ENCODE measurements at places on chromosomes 5 and 9.

DNA sequence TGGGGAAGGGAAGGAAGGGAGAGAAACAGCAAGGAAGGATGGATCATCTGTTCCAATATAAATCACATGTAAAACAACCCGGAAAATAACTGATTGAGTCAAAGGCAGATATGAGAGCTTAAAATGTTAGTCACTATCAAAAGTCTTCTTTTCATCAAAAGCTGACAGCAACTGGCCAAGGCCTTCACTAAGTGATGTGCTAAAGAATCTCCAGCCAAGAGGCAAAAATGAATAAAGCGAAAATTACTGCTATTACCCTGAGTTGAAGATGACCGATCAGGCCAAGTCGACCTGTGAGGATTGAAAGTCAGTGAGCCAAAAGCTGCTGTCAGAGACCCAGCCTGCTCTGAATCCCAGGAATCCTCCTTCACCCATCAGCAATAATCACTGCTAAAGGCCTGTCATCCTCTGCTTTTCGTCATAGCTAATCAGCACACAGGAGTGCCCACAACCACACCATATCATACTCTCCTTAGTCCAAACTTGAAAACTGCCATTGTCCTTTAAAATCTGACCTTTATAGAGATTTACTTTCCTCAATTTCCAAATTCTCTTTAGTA lies 736.9 kb downstream of the TLE1 start:
- DNase-seq, result no peak

DNA sequence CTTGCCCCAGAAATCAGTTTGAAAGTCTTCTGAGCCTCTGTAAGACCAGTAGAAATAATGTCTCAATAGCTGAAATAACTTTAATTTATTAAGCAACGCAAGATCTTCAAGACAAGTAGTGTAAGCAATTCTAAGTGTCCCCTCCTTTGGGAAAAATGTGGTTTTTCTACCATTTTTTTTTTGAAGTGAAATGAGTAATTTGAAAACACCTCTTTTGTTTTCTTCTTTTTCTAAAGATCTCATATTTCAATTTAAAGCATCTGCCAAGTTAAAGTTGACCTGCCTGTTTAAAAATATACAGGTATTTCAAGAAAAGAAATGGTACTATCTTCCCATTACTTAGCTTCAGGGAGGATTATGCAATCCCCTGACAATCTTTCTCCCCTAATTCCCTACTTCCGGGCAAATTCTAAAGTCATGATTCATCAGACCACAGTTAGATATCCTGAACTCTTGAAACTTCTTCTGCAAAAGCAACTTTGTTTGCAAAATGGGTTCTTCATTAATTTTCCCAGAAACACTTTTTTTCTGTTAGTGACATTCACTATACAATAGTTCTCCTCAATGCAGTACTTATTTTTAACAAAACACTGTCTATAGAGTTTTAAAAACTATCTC lies 7.8 kb upstream of the ANXA1 start:
- DNase-seq, result no peak

- no peak for DNase-seq
Measured at GRCh38 chr9:34665067-34665380, 2.6 kb upstream of the CCL27 start.

DNA sequence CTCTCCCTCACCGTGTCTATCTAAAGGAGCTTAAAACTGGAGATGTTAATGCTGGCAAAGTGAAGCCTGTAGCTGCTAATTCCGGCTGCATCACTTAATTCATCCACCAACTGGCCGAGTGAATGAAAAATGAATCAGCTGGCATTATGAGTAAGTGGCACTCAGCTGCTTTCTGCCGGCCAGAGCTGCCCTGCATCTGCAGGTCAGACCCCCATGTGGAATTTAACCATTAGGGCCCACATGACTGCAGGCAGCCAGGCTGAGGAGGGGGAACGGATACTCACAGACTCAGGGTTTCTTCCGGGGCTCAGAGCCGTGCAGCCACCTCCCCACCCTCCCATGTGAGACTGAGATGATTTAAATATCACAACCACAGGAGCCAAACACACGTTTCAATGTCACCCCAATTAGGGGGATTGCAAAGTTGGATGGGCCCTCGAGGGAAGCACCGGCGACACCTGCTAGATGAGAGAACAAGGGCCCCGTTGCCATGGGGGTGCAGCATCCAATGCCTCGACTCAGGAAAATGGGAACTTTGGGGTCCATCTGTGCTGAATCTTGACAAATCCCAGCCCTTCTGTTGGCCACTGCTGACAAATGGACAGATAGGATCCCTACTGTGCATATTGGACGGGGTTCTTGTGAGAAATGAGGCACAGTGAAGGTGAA lies 115.6 kb upstream of the ALDH1B1 start:
- no peak for DNase-seq

GRCh38 chr5:35785601-35786085 lies 71.0 kb upstream of the IL7R start:
- no peak for DNase-seq

GRCh38 chr5:73111536-73111935 lies 8.8 kb upstream of the TMEM171 start:
- no peak for DNase-seq

GRCh38 chr5:42992088-42992879 lies 47.8 kb downstream of the ANXA2R start:
- DNase-seq, result peak; percentile 61

DNA sequence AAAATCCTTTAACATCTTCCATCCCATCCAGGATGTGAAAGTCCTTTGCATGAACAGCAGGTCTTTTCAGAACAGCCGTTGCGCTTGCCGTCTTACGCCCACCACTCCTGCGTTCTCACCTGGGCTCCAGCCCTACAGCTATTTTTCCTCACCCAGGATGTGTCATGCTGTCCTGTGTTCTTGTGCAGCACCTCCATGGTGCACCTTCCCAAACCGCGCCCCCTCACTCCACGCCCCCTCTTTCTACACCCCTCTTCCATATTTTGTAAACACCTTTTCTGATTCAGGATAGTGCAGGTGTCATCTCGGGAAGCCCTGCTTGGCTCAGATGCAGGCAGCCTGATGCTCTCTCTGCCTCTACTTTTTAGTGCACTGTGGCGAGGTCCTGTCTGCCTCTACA lies 18.4 kb downstream of the CAMK4 start:
- DNase-seq, result no peak

DNA sequence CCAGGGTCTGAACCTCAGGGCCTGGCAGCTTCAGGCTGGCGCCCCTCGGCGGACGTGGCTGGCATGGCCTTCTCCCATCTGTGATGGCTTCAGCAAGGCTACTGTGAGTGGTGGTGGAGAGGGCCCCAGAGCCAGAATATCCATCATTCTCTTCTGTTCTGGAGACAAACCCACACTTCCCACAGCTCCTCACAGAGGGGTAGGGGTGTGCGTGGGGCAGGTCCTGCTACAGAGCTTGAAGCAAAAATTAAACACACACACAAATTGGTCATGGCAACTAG lies 9.6 kb downstream of the GPX3 start:
- no peak for DNase-seq

- no peak for DNase-seq
Measured at GRCh38 chr5:6788956-6789649, 75.9 kb downstream of the TENT4A start.

DNA sequence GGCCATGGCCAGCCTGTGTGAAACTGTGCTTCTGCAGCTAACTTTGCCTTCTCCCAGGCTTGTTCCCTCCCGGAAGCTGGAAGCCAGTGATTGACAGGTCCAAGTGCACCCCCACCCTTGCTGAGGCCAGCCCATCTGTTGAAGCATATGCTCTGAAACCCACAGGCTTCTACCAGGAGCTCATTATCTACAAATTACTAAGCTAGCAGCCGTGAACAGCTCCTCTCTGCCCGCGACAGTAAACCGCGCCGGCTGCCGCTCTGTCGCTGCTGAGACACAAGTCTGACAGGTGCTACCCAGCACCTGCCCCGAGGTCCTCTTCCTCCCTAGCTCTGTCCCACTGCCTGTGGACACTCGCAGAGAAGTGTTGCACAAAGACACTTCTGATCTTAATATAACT lies 490.9 kb downstream of the GADD45G start:
- DNase-seq, result no peak

DNA sequence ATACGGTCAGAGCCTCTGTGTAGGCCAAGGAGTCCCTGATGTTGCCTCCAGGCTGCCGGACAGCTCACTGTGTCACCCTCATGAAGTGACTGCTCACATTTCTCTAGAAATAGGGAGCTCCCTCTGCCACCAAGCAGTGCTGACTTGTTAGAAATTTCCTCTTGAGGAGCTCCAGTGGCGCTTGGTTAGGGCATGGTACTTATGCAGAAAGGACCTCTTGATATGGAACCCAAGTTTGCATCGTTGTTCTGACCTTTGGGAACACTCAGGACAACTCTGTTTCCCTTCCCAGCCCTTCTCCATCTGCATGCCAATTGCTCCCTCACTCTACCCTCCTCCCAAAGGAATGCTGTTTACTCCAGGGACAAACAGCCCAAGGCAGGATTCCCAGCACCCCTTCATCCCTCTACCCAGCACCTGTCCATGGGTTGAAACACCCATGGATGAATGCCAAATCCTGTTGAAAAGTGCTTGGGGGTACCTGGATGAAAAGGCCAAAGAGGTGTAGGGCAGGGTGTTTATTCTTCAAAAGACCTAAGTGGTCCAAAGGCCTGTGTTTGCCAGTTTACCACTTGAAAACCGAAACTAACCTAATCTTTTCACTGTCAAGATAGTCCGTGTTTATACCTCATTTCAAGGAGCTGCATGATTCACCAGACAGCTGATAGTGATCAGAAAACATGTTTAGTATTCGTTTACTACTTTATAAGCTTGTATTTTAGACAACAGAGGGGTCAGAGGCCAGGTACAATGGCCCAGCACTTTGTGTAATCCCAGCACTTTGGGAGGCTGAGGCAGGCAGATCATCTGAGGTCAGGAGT lies 51.1 kb downstream of the KLF4 start:
- DNase-seq, result no peak

GRCh38 chr5:18393565-18394442 lies 759.5 kb downstream of the TAF11L14 start:
- peak; percentile 68 for DNase-seq

- DNase-seq, result no peak
Measured at GRCh38 chr9:5510989-5511388, 658 bp downstream of the PDCD1LG2 start.

GRCh38 chr9:93655621-93656425 lies 79.4 kb downstream of the PHF2 start:
- no peak for DNase-seq

GRCh38 chr5:38051711-38052511 lies 206.4 kb upstream of the EGFLAM start:
- DNase-seq, result no peak
